ENCODE measurements at places on chromosomes 11 and 22. TPM values are rescaled to one million over a fixed set of nuclear protein-coding genes. Genes with fewer than 3 reads are reported as not detected.

KRTAP5-10 gene
- total RNA-seq: 0.53 TPM

CLDN5 gene
- 18.6 TPM for total RNA-seq

KRTAP5-1 gene
- total RNA-seq: not detected

GRCh38 chr11:123507043-123507442 is 77.0 kb downstream of the GRAMD1B start:
- no peak for DNase-seq

GRCh38 chr22:36331306-36331911 is 56.4 kb downstream of the MYH9 start:
- DNase-seq: peak; percentile 72

- DNase-seq: no peak
Observed at GRCh38 chr11:102704841-102705240, 728 bp downstream of the MMP27 start.

DNA sequence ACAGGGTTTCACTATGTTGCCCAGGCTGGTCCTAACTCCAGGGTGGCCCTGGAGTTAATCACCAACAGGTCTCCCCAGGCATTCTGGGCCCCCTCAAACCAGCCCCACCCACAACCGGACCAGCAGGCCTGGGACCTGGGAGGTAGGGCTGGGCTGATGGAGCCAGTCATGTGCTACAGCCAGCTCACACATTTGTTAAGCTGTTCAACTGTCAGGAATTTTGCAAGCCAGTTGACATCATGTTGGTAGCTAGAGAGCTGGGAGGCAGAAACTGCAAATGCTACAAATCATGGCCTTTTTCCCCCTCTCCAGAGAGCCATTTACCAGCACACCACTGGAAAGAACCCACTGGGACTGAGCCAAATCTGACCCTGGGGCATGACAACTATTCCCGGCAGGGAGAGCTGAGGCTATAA is 6.8 kb downstream of the ARHGAP1 start:
- no peak for DNase-seq

DNA sequence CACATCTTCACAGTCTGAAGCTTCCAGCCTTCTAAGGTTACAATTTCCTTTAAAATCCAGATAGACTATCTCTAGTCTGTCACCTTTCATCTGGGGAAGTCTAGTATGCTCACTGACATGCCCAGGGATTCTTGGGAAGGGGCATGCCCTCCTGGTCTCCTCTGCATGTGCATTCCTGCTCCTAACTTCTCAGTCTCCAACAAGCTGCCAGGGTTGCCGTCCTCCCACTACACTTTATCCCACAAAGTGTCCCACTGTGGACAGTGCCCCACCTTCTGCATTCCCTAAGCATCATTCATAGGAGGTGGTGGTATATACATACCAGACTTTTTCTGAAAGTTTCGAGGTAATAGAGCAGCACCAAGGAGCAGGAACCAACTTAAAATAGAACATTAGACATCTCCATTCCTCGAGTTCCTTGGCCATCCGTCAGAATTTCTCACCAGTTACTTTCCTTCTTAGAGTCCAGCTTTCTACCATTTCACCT is 28.7 kb downstream of the EIF3F start:
- DNase-seq: no peak

Measured in left colon (tissue), 2 donors.